ENCODE measurements at places on chromosomes 3 and 15.

- peak; percentile 96 for DNase-seq
Observed at GRCh38 chr3:101936419-101937356, 87.4 kb downstream of the NFKBIZ start.

DNA sequence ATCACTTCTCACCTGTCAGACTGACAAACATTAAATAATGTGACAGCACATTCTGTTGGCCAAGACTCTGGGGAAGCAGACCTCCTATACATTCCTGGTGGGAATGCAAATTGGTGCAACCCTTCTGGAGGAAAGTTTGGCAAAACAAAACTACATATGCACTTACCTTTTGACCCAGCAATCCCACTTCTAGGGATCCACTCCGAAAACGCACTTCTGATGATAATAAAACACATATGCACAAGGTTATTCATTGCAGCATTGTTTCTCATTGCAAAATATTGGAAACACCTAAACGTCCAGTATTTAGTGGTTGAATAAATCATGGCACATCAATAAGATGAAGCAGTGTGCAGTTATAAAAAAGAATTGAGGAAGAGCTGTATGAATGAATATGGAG, 145.5 kb upstream of the ABHD17C start:
- DNase-seq = peak; percentile 10

DNA sequence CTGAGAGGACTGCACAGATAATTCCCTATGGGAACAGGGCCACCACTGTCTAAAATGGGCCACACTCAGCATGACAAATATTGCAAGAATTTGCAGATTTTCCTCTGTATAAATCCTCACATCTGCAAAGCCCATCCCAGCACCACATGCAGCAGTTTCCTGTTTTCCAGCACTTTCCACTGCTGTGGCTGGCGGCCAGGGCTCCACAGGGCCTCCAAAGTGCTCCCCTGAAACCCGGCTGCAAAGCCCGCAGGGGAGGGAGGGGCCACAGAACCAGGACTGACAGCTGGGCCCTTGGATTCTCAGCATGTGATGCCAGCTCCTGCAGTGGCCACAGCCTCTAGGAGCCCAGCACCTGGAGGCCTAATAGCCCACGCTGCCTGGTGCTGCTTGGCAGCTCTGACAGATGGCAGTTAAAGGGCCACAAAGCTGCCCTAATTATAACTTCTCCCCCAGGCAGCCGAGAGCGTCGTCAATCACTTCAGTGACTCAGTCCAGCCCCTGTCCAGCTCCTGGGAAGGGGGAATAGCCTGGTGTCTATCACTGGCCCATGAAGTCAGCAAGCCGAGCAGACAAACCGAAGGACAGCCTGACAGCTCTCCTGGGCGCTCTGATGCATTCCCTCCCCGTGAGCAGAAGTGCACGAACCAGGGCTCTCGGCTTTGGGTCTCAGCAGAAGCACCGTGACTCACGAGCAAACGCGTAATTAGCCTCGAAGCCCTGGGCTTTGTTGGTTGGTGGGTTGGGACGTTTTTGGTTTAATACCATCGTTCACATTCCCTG, 4.7 kb downstream of the LRRC15 start:
- peak; percentile 39 for DNase-seq

- DNase-seq = no peak
Observed at GRCh38 chr3:145865399-145866018, 295.5 kb downstream of the PLOD2 start.

GRCh38 chr3:177168431-177168830, 28.9 kb downstream of the TBL1XR1 start:
- no peak for DNase-seq

GRCh38 chr3:15462451-15462850, 35.1 kb downstream of the EAF1 start:
- no peak for DNase-seq

- peak; percentile 33 for DNase-seq
Observed at GRCh38 chr15:29805043-29805707, 17.1 kb downstream of the TJP1 start.

GRCh38 chr15:54345827-54346226, 367.6 kb downstream of the UNC13C start:
- DNase-seq = no peak

DNA sequence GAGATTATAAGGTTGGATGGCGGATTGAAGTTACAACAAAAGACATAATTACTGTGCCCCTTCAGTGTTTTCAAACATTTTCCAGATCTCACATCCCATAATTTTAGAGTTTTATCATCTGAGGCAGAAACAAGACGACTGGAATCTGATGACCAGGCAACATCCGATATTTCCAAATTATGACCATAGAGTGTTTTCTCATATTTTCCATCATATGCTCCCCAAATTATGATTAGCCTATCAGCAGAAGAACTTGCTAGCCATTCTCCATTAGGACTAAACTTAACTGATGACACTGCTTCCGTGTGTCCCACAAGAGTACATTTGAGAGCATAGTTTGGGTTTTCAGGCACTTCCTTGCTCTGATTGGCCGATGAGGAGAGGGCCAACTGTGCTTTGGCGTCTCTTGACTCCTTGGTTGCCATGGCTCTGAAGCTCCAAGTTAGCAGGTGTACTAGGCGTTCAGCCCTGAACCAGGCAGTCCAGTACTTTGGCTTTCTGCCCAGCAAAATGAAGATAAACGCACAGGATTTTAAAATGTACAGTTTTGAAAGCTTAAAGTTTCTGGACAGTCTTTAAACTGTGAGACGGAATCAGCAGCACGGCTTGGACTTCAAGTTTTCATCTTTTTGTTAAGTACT, 638 bp downstream of the WDR5B start:
- peak; percentile 63 for DNase-seq

DNA sequence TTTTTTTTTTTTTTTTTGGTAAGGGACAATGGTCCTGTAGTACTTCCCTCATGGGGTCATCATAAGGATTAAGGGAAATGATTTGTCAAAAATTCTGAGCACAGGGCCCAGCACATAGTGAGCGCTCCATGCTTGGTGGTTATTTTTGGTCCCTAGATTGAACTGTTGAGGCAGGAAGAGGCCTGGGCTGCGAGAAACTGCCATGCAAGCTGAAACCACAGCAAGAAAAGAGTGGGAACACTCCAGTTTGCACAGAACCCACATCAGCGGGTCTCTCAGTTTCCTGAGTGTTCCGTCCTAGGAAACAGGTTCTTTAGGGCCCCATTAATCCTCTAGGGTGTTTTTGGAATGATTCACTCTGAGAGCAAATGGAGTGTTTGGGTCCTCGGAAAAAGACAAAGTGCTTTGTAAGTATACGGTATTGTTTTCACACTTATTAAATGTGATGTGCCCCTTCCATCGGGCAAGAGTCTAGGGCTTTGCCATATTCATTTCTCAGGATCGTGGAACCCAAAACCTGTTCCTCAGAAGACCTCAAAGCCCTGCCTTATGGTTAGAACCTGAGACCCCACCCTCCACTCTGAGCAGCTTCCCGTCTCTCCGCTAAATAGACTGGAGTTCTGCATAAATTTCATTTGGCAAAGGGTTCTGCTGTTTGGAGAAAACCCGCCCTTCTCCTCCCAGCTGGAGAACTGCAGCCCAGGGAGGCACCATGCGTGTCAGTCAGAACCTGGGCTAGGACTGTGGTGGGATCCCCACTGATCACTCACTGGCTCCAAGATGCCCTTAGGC, 60.4 kb downstream of the SPSB4 start:
- DNase-seq = no peak

- DNase-seq = no peak
Observed at GRCh38 chr3:113161661-113162060, 49.7 kb upstream of the BOC start.

DNA sequence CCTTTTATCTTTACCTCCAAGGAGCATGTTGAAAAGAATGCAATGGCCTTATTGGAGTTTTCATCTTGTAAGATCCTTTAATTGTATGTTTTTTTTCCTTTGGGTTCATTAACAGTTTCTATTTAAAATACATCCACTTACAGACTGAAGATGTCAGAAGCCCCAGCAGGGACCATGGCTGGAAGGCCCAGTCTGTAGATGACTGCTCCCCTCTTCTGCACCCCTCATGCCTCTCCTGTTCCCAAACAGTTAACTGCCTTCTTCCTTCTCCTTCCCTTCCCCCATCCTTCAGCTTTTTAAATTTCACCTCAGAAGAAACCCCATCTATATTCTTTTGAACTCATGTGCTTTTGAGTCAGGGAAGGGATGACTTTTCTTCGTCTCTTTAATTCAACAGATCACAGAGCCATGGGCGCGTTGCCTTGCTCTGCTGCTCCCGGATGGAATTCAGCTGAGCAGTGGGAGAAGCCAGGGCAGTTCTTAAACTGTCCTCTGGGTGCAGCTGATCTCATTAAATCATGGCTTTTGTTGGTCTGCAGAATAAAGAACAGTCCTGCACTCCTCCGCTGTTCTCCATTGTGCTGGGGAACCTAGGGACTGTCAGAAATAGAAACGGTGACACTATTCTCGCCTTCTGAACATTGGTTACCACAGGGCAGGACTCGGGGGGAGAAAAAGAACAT, 71.5 kb upstream of the EIF1B start:
- peak; percentile 29 for DNase-seq

GRCh38 chr3:131596884-131597283, 94.1 kb upstream of the MRPL3 start:
- DNase-seq = peak; percentile 3

GRCh38 chr3:12345584-12346494, 57.0 kb downstream of the PPARG start:
- no peak for DNase-seq

DNA sequence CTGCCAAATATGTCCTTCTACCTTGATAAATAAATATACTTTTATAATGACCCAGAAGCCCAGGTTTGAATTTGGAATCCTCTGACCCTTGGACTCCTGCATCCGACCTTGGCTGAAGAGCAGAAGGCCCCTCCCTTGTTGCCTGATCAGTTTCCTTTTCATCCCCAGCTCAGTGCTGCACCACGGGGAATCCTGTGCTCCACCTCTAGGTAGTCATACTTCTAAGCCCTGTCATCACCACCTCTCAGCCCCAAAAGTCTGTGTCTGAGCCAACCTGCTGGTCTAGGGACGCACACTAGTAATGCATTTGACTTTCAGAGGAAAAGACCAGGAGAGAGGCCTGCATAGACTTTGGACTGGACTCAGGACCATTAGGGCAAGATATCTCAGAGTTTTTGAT, 310.6 kb downstream of the NLGN1 start:
- DNase-seq = no peak

- peak; percentile 22 for DNase-seq
Observed at GRCh38 chr15:56523521-56523920, 58.6 kb upstream of the MNS1 start.

DNA sequence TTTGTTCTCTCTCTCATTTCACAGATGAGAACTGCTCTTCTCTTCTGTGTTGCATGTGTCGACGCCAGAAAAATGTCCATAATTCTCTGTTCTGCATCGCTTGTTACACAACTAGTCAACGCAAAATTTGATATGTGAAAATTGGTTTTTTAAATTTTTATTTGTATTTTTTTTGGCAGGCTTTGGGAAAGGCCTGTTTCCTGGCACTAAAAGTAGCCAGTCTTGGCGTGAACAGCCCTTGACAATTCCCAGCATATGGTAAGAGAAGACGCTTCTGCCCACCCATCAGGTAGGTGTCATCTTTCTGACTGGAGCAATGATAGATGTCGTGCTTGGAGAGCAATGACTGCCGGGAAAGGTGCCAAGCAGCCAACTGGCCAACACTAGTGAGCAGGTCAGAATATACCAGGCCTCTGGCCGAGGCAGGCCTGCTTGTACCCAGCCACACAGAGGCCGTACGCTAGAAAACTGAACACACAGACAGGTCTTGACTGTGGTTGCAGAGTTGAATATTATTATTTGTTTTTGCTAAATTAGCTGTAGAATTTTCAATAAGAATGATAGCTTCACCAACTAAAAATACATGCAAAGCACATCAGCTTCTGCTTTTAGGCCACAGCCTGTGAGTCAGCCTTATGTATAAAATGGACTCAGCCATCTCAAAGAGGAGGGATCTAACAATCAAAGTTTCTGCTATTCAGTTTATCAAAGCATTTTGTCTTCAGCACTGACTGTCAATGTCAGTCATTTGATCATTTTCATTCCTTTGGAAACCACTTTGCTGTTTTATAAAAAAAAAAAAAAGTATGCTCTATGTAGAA, 837.5 kb downstream of the MCTP2 start:
- DNase-seq = no peak

Data from ELR (cell line).